ENCODE measurements at places on chromosomes 6 and 20.

DNA sequence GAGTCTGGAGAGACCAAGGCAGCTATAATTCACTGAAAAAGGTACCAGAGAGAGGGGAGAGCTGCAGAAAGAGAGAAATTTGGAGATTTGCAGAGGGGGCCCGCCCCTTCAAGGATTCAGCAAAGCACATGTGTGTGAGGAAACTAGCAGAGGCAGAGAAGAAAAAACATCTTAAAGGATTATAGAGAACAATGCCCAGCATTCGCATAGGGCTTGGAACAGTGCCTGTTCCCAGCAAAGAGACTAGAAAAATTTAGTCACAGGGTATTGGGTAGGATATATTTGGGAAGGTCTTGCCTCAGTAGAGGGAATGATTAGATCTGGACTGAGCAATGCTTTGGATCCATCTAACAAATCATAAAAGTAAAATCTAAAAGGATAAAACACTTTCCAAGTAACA is 44.0 kb downstream of the SRPK1 start:
- DNase-seq: no peak

DNA sequence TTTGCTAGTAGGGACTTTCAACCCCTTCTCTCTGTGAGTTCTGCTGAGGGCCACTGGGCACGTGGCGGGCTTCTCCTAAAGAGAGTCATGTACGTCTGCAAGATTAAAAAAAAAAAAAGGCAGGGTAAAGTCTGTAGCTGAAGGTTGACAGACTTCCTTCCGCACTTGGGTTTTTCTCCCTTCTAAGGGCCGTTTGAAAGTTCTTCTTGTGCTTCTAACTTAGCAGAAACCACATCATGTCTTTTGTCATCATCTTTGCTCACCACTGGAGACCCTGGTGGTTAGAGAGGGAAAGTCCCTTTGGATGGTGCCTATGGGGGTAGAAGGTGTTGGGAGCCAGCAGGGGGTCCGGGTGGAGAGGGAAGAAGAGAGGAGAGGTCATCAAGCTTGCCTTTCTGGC is 31.4 kb downstream of the PRDM1 start:
- peak; percentile 56 for DNase-seq

DNA sequence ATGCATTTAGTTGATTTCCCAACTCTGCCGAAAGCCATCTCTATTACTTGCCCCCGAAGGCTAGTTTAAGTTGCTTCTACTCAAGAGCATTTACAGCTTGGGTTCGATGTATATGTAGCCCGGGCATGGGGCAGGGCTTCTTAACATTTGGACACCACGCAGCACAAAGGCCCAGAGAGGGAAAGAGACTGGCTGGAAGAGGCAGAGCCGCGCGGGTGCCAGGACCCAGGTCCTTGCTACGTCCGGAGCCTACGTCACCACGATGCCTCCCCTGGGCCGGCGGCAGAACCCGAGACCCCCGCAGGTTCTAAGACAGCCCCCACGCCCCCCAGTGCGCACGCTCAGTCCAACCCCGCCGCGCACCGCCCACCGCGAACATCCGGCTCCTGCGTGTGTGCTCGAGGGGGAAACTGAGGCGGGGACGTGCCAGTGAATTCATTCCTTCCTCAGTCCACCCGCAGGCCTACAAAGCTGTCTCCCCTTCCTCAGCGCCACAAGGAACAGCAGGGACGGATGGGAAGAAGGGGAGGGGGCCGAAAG is 367 bp upstream of the PCIF1 start:
- peak; percentile 69 for DNase-seq

DNA sequence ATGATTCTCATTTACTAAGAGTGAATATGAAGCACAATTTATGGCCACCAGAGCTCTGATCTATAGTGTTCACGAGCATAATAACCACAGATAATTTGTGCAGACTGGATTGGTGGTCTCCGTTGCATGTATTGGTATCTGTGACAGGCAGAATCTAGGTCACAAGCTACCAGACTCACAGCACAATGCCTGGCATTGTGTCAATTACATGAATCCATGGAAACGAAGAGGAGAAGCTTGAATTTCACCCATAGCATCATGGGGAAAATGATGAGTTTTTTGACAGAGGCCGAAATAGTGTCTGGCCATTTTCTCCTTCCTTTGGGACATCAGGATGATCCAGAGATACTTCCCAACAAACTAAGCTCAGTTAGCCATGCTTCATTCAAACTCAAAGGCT is 52.3 kb upstream of the TMEM170B start:
- no peak for DNase-seq

DNA sequence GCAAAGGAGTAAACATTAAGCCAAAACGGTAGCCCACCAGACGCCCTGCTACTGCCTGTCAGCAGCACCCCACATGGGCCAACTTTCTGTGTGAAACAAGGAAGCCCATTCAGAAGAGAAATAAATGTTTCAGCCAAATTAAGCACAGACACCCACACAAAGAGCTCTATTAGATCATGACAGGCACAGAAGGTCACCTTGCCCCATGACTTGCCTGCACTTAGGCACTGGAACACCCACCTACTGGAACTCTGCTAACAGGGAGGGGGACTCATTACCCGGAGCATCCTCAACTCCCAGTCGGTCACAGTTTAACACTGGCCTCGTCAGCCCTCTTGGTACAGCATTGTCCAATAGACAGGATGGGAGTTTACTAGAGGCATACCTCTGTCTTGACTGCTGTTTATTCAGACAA is 31.8 kb downstream of the GFOD1 start:
- DNase-seq: no peak

- DNase-seq: peak; percentile 46
Measured at GRCh38 chr6:11380969-11381744, 148.7 kb upstream of the NEDD9 start.

GRCh38 chr6:162450358-162450757 is 277.2 kb downstream of the PRKN start:
- DNase-seq: no peak
